ENCODE measurements at places on chromosomes 7 and 10. TPM values are rescaled to one million over a fixed set of nuclear protein-coding genes. Genes with fewer than 3 reads are reported as not detected.

The ASZ1 gene
- polyA plus RNA-seq = not detected

The BAG3 gene
- polyA plus RNA-seq = 2.1 TPM

The GSAP gene
- polyA plus RNA-seq = 35.9 TPM

The TBXAS1 gene
- 19.8 TPM for polyA plus RNA-seq

The CTNNA3 gene
- not detected for polyA plus RNA-seq

The CYP26C1 gene
- 0.04 TPM for polyA plus RNA-seq

DNA sequence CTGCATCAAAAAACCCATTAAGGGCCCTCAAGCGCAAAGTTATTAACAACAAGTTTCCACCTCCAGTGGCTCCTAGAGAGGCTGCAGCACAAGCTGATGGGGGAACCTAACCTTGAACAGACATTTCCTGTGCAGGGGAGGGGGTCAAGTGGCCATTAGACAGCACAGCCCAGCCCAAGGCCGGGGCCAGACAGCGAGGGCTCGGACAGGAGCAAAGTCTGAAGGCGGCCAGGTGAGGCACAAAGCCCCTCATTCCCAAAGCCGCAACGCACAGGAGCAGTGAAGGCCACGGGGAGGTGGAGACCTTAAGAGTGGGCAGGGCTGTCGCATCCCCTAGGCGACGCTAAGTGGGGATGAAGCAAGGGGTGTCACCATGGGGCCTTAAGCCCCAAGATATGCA, 73.2 kb upstream of the ZNF746 start:
- no peak for DNase-seq

DNA sequence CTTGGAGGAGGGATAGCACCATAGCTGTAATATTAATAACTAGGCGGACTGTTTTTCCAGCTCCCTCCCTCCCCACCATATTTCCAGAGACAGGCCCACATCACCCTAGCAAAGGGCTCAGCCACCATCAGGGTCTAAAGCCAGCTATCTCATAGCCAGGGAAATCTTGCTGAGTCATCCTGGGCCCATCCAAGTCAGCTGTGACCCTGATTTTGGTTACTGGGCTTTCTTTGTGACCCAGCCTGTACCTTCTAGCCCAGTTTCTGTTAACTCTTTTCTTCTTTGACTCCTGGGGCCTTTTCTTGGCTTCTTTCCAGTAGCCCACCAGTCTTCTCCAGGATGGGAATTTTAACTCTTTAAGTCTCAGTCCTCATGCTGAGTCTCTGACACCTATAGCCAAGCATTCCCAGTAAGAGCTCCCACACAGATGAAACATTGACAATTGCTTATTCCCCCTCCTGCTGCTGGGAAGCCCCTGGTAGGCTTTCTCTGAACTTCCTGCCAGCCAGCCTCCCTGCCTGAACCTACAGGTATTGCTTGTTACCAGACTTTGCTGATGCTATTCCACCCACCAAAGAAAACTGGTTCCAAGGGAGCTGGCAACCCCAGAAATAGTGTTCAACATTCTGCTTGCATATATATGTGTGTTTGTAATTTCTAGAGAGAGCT, 34.8 kb upstream of the ADO start:
- DNase-seq = no peak

DNA sequence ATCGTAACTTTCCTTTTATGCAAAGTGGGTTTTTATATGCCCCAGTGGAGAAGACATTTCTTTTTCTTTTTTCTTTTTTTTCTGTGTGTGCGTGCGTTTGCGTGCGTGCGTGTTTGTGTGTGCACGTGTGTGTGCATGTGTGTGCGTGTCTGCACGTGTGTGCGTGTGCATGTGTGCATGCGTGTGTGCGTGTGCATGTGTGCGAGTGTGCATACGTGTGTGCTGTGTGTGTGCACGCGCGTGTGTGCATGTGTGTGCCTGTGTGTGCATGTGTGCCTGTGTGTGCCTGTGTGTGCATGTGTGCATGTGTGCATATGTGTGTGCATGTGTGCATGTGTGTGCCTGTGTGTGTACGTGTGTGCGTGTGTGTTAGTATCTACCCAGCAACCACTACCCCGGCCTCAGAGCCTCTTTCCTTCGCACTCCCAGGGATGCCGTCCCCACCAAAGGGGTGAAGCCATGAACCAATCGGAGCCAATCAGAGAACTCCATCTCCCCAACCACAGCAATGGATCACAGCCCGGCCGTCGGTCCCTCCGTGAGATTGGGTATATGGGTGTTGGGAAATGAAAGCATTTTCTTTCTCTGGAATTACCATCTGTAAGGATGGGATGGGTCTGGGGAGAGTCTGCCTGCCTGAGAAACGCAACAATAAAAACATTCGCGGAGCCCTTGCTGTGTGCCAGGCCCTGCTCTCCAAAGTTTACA, 92.3 kb downstream of the ELFN1 start:
- no peak for DNase-seq

GRCh38 chr10:73959484-73960243, 38.3 kb upstream of the VCL start:
- DNase-seq = no peak

DNA sequence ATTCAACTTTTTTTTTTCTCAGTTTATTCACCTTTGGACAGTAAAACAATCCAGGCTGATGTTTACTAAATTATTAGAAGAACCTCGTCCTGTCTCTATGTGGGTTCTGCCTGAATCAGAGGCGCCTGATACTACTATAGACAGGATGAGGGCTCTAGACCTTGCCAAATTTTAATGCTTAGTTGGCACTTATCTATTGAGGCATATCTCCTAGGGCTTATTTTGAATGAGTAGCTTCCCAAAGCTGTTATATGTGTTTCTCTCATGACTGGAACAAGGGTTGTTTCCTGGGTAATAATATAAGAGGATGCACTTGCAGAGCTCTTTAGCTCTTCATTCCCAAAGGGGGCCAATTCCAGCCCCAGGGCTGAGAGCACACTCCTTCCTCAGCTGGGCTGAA, 23.6 kb downstream of the HECW1 start:
- DNase-seq = no peak

DNA sequence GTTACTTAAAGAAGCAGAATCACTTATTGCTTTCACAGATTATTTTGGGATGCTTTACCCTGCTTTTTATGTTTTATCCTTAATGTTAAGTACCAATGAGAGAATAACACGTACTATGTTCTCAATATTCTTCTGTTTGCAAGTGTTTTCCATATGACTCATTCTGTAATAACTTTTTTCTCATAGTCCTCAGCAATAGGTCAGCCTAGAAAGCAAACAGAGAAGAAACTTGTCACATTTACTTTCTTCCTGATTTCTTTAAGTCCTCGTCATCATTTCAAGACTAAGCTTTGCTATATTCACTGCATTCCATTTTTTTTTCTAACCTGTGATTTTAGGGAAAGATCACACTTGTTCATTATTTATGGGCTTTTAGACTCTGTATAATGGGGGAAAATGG, 6.8 kb upstream of the AGR2 start:
- no peak for DNase-seq

DNA sequence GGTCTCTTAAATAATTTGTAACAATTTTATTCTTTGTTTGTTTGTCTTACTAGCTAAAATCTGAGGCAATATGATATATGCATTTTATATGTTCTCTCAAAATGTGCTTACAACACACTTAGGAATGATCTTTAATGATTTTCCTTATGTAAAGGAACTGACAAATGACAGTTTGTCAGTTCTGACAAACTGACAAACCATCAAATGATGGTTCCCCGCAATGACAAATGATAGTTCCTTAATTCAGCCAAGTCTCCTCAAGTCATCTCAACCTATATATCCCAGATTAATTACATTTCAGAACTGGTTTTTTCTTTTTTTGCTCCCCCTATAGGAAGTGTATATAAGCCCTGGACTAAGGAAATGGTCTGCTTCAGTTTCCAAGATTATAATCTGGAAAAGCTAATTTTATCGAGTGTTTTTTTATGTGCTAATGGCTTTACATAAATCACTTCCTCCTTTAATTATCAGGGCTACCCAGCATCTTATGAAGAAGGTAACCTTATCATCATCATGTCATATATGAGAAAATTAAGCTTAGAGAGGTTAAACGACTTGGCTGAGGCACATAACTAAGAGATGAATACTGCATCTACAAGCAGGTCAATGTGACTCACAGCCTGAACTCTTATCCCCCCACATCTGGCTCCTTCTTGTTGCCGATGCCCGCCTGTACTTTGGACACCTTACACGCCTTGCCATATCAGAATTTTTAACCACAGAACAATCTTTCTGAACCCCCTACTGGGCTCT, 75.1 kb downstream of the RELN start:
- DNase-seq = no peak

GRCh38 chr10:115945701-115946445, 327.1 kb downstream of the GFRA1 start:
- no peak for DNase-seq

DNA sequence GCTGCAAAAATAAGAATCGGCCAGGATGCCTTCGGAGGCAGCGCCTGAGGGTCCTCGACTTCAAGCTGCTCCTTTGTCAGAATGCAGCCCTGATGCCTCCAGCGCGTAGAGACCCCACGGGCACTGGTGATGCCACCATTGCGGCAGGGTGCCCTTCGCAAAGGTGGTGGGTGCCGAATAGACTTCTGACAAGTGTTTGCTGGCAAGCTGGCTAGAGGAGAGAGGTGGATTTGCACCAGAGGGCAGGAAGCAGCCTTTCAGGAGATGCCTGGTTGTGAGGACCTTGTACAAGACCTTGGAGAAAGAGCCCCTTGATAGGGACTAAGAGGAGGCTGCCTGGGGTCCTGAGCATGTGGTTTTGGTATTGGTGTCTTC, 103.2 kb upstream of the PPIF start:
- DNase-seq = no peak

DNA sequence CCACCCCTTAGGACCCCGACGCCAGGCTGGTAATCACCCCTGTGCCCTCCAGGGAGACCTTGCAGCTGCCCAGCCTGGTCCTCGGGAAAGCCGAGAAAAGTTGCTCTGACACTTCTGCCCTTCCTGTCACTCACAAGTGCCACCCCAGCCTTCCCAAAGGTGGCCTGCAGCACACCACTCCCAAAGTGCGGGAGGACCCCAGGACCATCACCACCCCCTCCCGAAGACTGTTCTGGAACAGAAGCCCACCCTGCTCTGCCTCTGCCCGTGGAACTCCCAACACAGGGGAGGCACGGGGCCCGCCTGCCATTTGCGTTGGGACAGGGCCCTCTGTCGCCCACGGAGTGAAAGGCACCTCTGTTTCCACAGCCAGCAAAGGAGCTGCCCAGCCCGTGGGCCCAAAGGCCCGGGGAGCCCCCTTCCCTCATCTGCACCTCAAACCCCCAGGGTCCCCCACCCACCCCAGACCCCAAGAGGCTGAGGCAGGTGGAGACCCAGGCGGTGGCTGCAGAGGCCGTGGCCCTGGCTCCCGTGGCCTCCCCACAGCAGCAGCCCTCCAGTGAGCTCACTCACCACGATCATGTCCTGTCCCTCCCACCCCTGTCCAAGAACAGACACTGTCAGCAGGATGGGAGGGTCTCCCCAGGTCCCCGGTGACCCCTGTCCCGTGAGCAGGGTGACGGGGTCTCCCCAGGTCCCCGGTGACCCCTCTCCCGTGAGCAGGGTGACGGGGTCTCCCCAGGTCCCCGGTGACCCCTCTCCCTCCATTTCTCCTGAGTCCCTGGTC, 47.8 kb upstream of the PPP2R2D start:
- peak; percentile 56 for DNase-seq

GRCh38 chr10:75506930-75507329, 75.5 kb downstream of the LRMDA start:
- DNase-seq = no peak

DNA sequence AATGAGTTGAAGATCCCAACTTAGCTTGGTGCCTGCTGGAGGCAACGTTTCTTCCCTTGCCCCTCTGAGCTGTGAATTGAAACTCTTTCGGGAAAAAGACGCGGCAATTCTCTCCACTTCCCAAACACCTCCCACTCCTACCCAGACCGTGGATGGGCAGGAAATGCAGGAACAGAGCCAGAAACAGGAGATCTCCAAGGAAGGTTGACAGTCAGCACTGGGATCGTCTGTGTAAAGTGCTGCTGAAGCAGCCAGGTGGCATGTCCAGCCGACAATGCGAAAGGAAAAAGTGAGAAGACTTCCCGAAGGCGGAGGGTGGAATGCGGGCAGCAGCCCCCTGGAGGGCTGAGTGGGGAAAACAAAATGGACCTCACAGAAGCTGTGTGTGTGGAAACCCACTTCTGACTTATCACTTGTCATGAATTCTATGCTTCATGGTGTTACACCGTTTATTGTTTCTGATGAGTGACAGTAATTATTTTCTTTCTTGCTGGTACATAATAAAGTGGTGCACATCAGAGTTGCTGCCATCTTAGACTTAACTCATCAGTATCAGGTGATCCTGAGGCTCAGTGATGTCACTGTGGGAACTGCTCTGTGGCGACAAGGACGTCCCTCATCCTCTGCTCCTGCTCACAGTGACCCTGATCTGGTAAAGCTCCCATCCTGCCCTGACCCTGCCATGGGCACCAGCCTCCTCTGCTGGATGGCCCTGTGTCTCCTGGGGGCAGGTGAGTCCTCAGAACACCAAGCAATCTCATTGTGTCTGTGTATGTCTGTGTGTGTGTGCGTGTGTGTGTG, 220.5 kb upstream of the PRSS1 start:
- DNase-seq = no peak

GRCh38 chr7:73680501-73680900, 2.8 kb downstream of the DNAJC30 start:
- no peak for DNase-seq

GRCh38 chr10:62958980-62959379, 142.8 kb upstream of the EGR2 start:
- no peak for DNase-seq

DNA sequence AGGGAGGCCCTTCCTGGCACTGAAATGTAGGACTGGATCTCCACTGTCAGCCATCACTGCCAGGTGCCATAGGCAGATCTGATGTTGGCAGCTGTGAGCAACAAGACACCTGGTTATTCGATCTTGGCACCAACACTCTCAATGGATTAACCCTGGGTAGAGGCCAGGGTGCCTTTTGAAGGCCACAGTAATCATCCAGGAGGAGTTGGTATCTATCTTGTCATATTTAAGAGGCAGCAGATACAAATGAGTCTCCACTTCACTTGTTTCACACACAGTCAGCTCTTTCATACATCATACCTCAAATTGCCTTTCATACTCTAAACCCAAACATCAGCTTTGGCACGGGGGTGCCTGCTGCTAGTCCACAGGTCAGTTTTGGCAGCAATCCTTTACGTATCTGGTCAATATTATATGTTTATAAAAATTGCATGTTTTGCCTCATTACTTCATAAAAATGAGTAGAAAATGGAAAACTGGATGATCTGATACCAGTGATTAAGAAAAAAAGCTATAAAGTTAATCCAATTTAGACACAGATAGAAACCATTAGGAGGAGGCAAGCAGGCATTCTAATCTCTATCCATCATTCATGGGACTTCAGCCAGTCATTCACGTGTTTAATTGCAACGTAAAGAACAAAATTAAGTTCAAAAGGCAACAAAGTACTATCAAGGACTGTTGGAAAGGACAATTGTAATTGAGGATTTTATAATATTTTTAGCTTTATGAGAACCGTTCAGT, 12.7 kb upstream of the CACUL1 start:
- no peak for DNase-seq

All from spleen (tissue), 13 donors.